Jurkat, Clone E6-1 (cell line): ENCODE measurements at places on chromosomes 5 and 9.

DNA sequence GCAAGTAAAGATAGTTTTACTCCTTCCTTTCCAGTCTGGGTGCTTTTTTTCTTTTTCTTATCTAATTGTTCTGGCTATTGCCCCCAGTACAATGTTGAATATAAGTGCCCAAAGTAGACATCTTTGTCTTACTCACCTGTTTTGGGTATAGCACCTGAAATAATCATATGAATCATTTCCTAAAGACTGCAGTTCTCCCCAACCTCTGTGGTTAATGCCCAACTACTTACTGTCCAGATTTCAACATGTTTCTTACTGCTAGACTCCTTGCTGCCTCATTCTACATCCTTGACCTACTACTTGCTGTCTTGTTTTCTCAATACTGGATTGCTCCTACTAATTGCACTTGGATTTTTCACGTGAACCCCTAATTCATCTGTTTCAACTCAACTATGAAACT lies 8.8 kb upstream of the HSDL2 start:
- no peak for DNase-seq

DNA sequence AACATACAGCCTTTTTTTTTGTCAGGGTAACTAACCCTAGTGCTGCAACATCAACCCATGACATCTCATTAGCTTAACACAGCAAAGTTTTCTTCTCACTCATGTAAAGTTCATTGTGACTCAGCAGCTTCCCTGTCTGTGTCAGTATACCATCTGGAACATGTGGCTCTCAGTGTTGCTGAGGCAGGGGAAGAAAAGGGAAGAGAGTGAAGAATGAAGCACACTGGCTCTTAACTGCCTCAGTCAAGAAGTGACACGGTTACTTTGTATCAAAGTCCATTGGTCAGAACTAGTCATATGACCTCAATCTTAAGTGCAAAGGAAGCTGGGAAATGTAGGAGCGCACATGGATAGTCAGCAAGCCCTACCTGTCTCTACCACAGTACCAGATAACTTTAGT lies 185.0 kb upstream of the ELL2 start:
- peak; percentile 17 for DNase-seq

DNA sequence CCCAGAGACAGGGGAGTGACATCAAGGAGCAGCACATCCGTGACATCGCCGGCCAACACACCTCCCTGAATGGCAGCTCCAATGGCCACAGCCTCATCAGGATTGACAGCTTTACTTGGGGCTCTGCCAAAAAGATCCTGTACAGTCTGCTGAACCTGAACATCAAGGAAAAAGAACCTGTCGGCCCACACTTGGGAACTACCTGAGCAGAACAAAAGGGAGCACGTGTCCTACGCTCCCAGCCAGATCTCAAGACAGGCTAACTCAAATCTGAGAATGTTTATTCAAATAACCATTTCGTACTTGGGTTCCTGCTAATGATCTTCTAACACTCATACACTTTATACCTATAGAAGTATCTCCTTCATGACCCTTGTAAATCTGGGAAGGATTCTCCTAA lies 15.3 kb downstream of the HSPA9 start:
- no peak for DNase-seq

- no peak for DNase-seq
Observed at GRCh38 chr5:169354263-169354662, 53.3 kb upstream of the SLIT3 start.

DNA sequence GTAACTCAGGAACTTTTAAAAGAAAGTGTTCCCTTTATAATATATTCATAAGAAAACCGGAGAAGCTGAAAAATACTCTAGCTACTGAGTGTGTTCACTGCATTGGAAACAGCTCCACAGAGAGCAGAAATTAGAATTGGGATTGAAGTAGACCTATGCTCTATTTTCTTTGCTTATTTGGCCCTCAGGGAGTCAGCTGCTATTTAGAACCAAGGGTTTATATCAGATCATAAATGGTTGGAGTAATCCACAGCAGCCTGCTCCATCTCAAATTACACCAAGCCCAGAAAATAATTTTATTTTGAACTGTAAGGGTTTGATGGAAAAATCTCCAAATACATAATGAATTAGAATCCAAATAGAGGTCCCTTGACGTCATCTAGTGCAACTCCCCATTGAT lies 202.6 kb downstream of the ADAMTSL1 start:
- DNase-seq: no peak

GRCh38 chr5:91212714-91213092 lies 170.4 kb downstream of the ARRDC3 start:
- DNase-seq: no peak

GRCh38 chr5:90613918-90614504 lies 55.4 kb downstream of the ADGRV1 start:
- DNase-seq: no peak

- no peak for DNase-seq
Observed at GRCh38 chr9:127209220-127209619, 55.4 kb upstream of the GARNL3 start.
